ENCODE measurements at places on chromosomes 6 and 20.

DNA sequence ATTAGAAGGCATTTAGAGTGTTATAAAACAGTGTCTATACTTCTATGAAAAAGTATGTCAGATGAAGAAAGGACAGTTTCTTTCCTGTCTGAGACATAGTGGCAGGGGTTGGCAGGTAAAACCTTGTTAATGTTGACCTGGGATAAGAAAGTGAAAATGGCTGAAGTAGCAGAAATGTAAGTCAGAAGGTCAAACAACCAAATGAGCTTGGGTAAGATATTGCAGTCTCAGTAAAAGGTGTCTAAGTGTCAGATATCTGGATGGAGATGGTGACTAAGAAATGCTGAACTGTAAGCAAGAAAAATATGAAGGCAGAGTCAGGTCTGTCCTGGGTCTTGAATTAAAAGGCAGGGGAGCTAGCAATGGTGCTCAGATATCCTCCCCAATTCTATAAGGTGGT, 400.3 kb downstream of the CD109 start:
- no peak for DNase-seq

- DNase-seq = no peak
Observed at GRCh38 chr6:116380346-116380745, 9.6 kb downstream of the DSE start.

DNA sequence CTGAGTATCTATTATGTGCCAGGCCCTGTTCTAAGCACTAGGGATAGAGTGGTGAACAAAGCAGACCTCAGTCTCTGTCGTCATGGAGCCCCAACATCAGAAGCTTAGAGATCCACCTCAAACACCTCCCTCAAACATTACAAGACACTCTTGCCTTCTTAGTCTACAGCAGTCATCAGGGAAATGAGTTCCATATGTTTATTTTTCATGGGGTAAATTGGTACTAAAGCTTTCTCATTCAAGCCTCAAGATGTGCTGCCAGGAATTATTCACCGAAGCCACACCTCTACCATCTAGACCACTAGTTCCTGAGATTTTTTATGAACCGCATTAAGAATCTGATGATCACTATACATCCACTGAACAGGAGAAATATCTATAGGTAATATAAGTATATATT, 59.0 kb upstream of the TFB1M start:
- no peak for DNase-seq

- peak; percentile 51 for DNase-seq
Observed at GRCh38 chr6:149896491-149896890, 1.4 kb downstream of the RAET1E start.

- no peak for DNase-seq
Observed at GRCh38 chr6:18530201-18530600, 143.1 kb downstream of the RNF144B start.

DNA sequence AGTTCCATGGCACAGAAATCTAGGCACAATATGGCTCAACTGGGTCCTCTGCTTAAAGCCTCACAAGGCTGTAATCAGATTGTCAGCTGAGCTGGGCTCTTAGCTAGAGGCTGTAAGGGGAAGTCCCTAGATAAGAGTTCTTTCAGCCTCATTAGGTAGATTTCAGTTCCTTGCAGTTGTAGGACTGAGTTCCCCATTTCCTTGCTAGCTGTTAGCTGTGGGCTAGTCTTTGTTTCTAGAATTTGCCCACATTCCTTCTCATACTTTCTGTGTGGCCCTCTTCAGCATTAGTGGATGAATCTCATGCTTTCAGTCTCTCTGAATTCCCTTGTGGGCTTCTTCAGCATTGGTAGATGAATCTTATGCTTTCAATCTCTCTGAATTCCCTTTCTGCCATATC, 71.0 kb upstream of the MRAP2 start:
- DNase-seq = no peak

DNA sequence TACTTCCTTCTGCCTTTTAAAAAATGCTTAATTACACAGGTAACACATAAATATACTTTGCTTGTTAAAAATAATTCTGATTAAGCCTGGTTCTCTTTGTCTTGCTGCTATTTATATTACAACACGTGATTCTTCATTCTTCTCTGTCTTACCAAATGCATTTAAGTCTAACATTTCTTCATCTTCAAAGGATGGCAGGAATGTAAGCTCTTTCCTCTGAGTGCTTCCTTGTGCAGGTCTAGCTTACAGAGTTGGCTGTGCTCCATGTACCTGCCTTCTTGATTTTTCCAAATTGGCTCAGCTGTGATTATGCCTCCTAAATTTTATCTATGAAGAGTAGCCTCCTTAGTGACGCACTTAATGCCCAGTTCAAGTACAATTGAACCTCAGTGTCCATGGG, 44.4 kb downstream of the RNF144B start:
- DNase-seq = peak; percentile 58

- no peak for DNase-seq
Observed at GRCh38 chr6:144437105-144437504, 152.0 kb downstream of the UTRN start.

- peak; percentile 32 for DNase-seq
Observed at GRCh38 chr6:159762681-159763293, 942 bp downstream of the ACAT2 start.

Measured in bronchial epithelial cell (primary cell).